ENCODE measurements at places on chromosomes 1 and 21. TPM values are rescaled to one million over a fixed set of nuclear protein-coding genes. Genes with fewer than 3 reads are reported as not detected.
A peak's percentile ranks its signal among the peaks of the same experiment; 100 is the strongest.

Gene COL16A1
- total RNA-seq, result not detected

Gene PAQR6
- total RNA-seq, result 8.6 TPM

Gene EXO5
- total RNA-seq, result 24.2 TPM

Gene CNKSR1
- 2.2 TPM for total RNA-seq

DNA sequence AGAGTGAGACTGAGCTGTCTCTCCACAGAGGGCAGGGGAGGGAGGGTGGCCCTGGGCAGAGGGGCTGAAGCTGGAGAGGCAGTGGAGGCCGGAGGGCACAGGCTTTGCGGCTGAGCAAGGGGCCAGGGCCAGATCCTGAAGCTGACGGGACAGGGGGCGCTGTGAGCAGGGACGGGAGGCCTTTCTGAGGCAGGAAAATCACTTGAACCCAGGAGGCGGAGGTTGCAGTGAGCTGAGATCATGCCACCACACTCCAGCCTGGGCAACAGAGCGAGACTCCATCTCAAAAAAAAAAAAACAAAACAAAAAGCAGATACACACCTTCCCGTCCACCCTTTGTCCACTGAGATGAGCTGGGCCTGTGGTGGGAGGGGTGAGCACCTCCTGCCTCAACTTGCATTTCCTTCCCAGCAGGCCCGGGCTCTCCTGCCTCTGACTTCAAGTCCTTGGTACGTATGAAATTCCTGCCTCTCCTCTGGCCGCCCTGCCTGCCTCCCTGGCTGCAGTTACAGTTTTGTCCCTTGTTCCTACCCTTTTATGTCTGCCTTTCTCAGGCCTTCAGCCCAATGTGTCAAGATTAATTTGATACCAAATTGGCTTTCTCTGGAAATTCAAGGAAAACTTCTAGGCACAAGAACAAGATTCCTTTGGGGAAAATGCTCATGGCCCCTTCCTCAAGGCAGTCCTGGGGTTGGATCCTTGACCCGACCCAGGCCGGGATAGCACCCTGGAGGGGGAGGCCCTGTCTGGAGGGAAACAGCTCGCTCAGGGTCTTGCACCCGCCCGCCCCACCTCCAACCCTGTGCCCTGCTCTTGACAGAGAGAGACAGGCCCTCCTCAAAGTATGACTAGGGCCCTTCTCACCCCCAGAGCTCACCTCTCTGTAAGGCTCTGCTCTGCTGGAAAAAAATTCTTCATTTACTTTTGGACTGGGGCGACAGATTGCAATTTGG is 11.2 kb upstream of the ADAMTSL4 start:
- no peak for DNase-seq
- H3K4me3 ChIP-seq, result no peak overlapping the region
- no peaks in the 10 kb centered on the region for H3K36me3 ChIP-seq
- H3K4me1 ChIP-seq, result no peaks in the 10 kb centered on the region
- no peak overlapping the region for H3K27ac ChIP-seq
- H3K27me3 ChIP-seq, result peaks cover 3% of the 10 kb centered on the region

GRCh38 chr21:45146801-45147200 is 72.4 kb downstream of the ADARB1 start:
- no peak for DNase-seq
- peaks cover 14% of the 10 kb centered on the region for H3K4me1 ChIP-seq
- no peak overlapping the region for H3K4me3 ChIP-seq
- H3K36me3 ChIP-seq, result peaks cover 6% of the 10 kb centered on the region

- peak overlapping the region; percentile 60 for H3K27ac ChIP-seq
- H3K27me3 ChIP-seq, result peaks cover 2% of the 10 kb centered on the region
- peak overlapping the region; percentile 19 for H3K4me3 ChIP-seq
- peaks cover 16% of the 10 kb centered on the region for H3K4me1 ChIP-seq
- H3K36me3 ChIP-seq, result peaks cover 3% of the 10 kb centered on the region
- no peak for DNase-seq
These were observed 8.3 kb downstream of the FRRS1 start for GRCh38 chr1:99758073-99758511.

DNA sequence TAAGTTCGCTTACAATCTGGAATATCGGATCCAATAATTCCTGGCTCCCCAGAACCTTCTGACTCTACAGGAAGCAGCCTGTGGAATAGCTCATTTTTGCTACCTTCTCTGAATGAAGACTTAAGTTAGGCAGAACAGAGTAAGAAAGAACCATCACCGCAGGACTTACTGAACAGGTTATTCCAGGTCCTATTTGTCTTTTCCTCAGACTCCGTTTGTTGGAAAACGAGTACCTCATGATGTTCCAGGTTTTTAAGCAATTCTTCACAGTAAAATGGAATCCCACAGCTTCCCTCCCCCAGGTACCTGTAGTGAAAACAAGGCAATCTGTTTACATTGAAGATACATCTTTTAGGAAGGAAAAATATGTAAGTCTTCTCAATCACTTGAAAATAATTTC is 59.8 kb downstream of the ADCY10 start:
- no peak overlapping the region for H3K27ac ChIP-seq
- H3K4me3 ChIP-seq, result no peak overlapping the region
- DNase-seq, result no peak
- peaks cover 2% of the 10 kb centered on the region for H3K27me3 ChIP-seq
- H3K36me3 ChIP-seq, result no peaks in the 10 kb centered on the region

DNA sequence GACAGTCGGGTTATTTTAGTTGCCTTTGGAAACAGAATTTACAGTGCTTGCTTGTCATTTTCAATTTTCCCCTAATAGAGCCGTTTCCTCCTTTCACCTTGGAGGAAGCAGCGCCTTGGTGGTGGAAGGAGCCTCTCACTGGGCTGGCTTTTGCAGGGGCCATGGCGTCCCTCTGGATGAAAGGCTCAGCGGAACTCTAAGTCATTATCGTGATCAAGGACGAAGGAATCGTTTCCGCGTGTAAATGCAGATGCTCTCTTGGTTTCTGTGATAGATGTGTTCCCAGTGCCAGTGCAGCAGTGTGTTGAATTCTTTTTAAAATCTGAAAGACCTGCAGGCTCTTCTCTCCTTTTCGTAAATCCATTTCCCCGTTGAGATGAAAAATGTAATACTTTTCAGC is 126.2 kb upstream of the LMO4 start:
- DNase-seq, result no peak
- H3K36me3 ChIP-seq, result no peaks in the 10 kb centered on the region
- H3K4me3 ChIP-seq, result peak overlapping the region; percentile 1
- peaks cover 7% of the 10 kb centered on the region for H3K4me1 ChIP-seq
- H3K27ac ChIP-seq, result no peak overlapping the region

DNA sequence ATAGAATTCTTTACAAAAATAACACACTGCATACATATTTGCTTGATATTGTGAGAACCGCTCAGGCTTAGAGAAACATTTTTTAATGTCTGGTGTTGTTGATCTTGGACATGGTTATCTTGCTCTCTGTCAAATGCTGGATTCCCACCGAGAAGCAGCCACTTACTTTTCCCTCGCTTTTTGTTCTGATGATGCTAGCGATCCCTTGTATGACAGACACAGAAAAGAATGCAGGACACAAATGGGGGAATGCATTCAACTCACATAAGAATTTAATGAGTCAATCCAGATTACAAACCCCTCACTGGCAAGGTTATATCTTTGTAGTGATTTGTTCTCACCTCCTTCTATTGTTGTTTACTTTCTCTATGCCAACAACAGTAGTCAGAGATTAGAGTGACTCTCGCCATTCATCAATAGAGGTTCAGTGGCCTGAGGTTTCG is 76.8 kb upstream of the AKT3 start:
- no peaks in the 10 kb centered on the region for H3K27me3 ChIP-seq
- H3K36me3 ChIP-seq, result no peaks in the 10 kb centered on the region
- no peak overlapping the region for H3K27ac ChIP-seq

- H3K36me3 ChIP-seq, result no peaks in the 10 kb centered on the region
- H3K4me3 ChIP-seq, result no peak overlapping the region
- no peak overlapping the region for H3K27ac ChIP-seq
- H3K27me3 ChIP-seq, result peaks cover 31% of the 10 kb centered on the region
- DNase-seq, result no peak
These were observed 149.3 kb upstream of the KIAA0040 start for GRCh38 chr1:175341631-175342429.

GRCh38 chr1:11051781-11052511 is 4.9 kb upstream of the MASP2 start:
- no peak for DNase-seq
- no peak overlapping the region for H3K27ac ChIP-seq
- no peaks in the 10 kb centered on the region for H3K4me1 ChIP-seq
- H3K4me3 ChIP-seq, result no peak overlapping the region

DNA sequence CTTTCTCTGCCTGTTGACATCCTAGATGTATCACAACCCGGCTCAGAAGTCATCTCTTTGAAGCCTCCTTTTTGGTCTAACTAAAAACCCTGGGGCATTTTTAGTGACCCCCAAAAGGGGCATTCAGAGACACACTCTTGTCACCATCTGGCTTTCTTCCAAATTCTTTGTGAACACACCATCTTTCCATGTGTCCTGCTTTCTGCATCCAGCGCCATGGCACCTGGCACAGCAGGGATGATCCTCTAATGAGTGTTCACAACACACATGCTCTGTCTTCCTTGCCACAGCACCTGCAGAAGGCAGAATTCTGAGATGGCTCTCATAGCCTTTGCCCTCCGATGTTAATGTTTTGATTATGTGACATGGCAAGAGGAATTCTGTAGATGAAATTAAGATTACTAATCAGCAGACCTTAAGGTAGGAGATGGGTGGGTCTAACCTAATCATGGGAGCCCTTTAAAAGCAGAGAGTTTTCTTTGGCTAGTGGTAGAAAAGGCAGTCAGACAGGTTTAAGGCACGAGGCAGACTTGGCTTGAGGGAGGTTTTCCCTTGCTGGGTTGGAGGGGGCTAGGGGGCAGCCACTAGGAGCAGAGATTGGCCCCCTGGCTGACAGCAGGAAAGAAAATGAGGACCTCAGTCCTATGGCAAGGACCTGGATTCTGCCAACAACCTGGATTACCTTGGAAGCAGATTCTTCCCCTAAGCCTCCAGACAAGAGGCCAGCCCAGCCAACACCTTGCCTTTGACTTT is 4.9 kb upstream of the TMEM61 start:
- no peak overlapping the region for H3K27ac ChIP-seq
- no peaks in the 10 kb centered on the region for H3K4me1 ChIP-seq
- no peak for DNase-seq

DNA sequence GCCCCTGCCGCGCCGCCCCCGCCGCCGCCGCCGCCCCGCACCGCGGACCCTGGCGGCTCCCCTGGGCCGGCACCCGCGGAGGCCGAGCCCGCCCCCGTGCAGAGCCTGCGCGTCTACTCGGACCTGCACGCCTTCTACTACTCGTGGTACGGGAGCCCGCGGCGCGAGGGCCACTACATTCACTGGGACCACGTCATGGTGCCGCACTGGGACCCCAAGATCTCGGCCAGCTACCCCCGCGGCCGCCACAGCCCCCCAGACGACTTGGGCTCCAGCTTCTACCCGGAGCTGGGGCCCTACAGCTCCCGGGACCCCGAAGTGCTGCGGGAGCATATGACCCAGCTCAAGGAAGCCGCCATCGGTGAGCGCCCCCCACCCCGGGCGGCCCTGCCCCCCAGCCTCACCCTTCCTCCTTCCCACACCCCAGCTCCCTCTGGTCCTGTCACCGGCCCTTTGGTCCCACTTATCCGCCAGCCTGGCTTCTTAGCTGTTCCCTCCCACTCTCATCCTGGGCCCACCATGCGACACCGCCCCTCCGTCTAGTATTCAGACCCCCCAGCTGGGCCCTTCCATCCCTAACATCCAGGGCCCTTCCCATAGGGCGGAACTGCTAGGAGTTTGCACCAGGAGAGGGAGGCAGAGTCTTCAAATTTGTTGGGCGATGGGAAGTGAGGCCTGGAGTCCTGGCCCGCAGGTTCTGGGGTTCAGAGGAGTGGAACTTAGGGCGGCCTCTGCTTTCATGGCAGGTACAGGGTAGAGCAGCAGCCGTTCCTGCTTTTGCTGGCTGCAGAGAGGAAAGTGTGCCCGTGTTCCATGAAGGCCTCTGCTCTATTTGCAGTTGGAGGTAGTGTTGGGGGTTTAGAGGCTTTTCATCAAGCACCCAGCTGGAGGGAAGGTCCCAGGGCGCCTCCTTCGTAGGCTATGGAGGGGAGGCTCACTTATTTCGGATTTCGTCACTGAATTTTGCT is 1.0 kb downstream of the MANEAL start:
- H3K4me3 ChIP-seq, result peak overlapping the region; percentile 65
- DNase-seq, result no peak
- H3K36me3 ChIP-seq, result peaks cover 3% of the 10 kb centered on the region
- peaks cover 23% of the 10 kb centered on the region for H3K4me1 ChIP-seq

- no peaks in the 10 kb centered on the region for H3K4me1 ChIP-seq
- no peak for DNase-seq
- no peak overlapping the region for H3K27ac ChIP-seq
- no peaks in the 10 kb centered on the region for H3K27me3 ChIP-seq
- no peaks in the 10 kb centered on the region for H3K36me3 ChIP-seq
- no peak overlapping the region for H3K4me3 ChIP-seq
These were observed 227.7 kb downstream of the KAZN start for GRCh38 chr1:14826172-14826636.

DNA sequence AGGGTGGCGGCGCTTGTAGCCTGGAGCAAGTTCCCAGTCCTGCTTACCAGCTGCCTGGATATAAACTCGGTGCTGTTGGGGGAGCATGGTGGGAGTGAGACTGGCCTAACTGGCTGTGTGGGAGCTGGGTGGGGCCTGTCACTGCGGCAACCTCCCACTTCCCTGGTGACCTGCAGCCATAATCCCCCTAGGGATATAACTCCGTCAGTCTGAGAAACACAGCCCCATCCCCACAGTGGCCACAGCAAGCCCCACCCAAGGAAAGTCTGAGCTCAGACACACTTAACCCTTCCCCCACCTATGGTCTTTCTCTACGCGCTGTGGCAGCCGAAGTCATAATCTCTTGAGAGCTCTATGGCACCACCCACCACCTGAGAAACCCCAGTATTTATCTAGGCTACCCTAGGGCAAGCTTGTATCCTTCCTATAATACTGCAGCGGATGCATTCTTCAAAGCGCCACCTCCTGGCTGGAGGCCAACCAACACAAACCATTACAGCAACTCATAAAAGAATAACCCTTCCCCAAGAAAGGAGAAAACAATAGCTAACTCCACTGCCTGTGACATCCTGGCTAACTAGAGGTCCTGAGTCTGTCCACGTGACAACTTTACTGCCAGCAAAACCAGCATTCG is 57.4 kb downstream of the ZNF648 start:
- H3K4me3 ChIP-seq, result no peak overlapping the region
- no peak overlapping the region for H3K27ac ChIP-seq
- H3K36me3 ChIP-seq, result peaks cover 2% of the 10 kb centered on the region
- DNase-seq, result no peak
- peaks cover 13% of the 10 kb centered on the region for H3K27me3 ChIP-seq
- H3K4me1 ChIP-seq, result no peaks in the 10 kb centered on the region

DNA sequence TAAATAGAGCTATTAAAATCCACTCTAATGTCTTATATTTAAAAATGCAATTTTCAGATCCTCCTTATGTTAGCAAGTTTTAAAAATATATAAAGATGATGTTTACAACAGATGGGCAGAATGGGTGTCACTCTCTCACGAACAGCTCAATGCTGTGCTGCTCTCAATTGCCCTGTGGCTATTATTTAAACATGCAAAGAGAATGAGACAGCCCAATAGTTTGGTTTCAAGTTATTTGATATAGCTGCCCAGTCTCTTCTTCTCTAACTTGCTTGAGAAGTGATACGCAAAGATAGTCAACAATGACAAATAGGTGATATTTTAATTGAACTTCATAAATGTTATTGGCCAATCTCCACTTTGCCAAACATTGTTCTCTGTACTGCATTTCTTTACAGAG is 199.3 kb upstream of the GREM2 start:
- no peaks in the 10 kb centered on the region for H3K4me1 ChIP-seq
- no peak overlapping the region for H3K4me3 ChIP-seq
- H3K27me3 ChIP-seq, result no peaks in the 10 kb centered on the region
- no peaks in the 10 kb centered on the region for H3K36me3 ChIP-seq
- DNase-seq, result no peak

- no peak within 1 kb of the TSS for H3K27ac ChIP-seq
- DNase-seq, result no peak
- no peaks in the 10 kb centered on the region for H3K4me1 ChIP-seq
- no peak within 1 kb of the TSS for H3K4me3 ChIP-seq
- peaks cover 3% of the 10 kb centered on the region for H3K36me3 ChIP-seq
These were observed at the start of gene TFF2 for GRCh38 chr21:42350927-42351426. Gene TFF2, minus strand, starts transcription at chr21:42350994. Its CDS starts 37 bp downstream, at chr21:42350957.

Measured in activated CD8-positive, alpha-beta T cell treated with anti-CD3 and anti-CD28 coated beads, Interleukin-2, amount 10 ng/mL, durations not matched to agents 7 days and 5 days (primary cell).